ENCODE measurements at places on chromosomes 13 and 19. TPM values are rescaled to one million over a fixed set of nuclear protein-coding genes. Genes with fewer than 3 reads are reported as not detected.

The RPS5 gene
- 2,739 TPM for total RNA-seq

The ZNF878 gene
- not detected for total RNA-seq

The FFAR2 gene
- total RNA-seq: not detected

The PSG11 gene
- not detected for total RNA-seq

The PRR19 gene
- total RNA-seq: under 0.01 TPM

The PEX11G gene
- 2.5 TPM for total RNA-seq

The ADPRHL1 gene
- 3.9 TPM for total RNA-seq

The UBE2L5 gene
- total RNA-seq: not detected
